Stimulated activated CD8-positive, alpha-beta memory T cell treated with anti-CD3 and anti-CD28 coated beads, Interleukin-15, amount 100 ng/mL, for 48 hours (primary cell): ENCODE measurements at places on chromosomes 5 and 9.

DNA sequence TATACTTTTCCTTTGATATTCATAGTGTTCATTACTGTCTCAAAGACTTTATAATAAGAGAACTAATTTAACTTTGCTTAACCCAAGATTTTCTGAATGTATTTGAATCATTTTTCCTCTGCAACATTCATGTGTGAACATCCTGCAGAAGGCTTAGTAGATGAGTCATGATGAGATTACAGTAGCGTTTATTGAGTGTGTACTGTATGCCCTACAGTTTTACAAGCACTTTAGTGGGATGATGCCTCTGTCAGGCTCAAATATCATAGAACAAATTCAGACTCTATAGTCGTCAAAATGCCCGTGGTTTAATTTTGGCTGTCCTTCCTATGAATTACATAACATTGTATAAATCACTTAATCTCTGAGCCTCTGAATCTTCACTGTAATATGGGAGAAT is 41.2 kb downstream of the FYB1 start:
- no peak for DNase-seq

GRCh38 chr9:38727497-38728001 is 7.6 kb upstream of the FAM240B start:
- DNase-seq = no peak

DNA sequence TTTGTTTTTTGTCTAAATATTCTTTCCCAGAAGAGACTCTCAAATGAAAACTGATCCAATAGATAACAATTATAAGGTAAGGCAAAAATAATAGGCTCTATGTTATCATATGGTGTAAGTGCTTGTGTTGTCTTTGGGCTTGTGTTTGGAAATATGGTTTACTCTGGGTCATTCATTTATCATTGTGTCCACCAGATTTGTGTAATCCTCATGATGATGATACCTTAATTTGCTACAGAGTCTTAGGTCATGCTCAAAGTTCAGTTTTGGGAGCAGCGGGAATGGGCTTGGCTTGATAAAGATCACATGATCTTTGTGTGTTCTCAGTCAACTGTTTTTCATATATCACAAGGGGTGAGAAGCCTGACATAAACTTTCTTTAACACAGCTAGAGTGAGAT is 34.2 kb downstream of the PLPPR1 start:
- DNase-seq = no peak

DNA sequence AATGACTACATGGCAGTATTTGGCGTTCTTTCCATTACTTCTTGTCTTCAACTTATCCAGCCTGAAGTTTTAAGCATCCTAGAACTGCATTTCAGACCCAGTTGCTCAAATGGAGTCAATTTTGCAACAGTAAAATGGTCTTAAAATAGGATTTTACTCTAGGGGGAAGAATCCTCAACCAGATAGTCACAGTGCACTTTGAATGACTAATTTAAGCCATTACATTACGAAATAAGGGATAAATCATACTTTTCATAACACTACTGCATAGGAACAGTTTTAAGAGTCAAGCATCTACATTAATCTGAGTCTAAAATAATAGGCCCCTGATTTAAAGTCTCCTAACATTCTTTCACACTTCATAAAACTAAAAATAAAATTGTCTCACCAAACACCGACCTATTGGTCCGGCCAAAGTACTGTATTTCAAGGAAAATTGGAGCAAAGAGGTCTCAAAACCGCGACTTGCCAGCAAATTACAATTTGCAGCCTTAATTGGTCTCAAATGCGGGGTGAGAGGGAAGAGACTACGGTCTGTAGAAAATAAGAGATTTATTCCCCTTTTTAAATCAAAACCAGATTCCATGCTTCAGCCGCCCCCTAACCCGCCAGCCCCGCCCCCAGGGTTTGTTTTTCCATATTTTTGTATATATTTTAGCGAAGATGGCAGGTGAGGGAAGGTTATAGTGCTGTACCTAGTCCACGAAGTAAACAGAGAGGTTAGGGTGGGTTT is 1.2 kb upstream of the SMARCA2 start:
- DNase-seq = no peak

- peak; percentile 94 for DNase-seq
Measured at GRCh38 chr9:26892251-26893029, at the start of gene CAAP1. Gene CAAP1, minus strand, starts transcription at chr9:26892802. Its CDS starts 87 bp downstream, at chr9:26892715.
